ENCODE measurements at places on chromosomes 11 and 22.

GRCh38 chr11:122853971-122854446 is 15.7 kb downstream of the CRTAM start:
- DNase-seq: peak; percentile 85

DNA sequence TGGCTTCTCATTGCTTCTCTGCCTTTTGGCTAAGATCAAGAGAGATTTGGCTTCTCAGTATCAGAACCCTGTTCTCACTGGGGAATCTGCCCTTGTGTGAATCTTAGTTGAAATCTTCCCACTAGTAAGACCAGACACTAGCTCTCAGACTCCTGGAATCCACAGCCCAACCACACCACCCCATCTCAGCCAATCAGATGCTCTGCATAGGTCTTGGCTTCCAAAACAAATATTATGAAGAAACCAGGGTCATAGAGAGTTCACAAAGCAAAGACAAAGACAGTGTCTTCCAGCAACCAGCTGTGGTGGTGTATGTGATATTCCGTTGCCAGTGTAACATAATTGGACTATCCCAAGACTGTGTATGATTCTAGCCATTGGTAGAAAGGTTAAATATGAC is 5.4 kb downstream of the OR8B12 start:
- no peak for DNase-seq

- no peak for DNase-seq
Measured at GRCh38 chr11:66912361-66912760, 45.8 kb downstream of the PC start.

GRCh38 chr11:44275961-44276550 is 33.9 kb downstream of the ALX4 start:
- DNase-seq: no peak

DNA sequence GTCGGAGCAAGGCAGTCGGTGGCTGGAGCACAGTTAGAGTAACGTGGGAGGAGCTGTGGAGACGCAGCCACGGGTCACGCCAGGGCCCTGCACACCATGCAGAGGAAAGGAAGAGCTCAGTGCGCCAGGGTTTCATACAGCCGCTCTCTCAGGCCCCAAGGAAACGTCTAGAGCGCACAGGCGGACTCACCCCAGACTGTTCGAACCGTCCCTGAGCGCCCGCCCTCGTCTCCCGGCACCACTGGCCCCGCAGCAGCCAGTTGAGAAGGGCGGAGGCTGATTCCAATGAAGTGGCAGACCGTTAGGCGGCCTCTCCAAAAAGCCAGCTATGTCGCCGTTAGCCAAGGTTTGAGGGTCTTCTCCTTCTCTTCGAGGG is 483 bp upstream of the HYLS1 start:
- peak; percentile 51 for DNase-seq
